CD8-positive, alpha-beta memory T cell (primary cell): ENCODE measurements at places on chromosomes 5 and 9.

- no peak for DNase-seq
Measured at GRCh38 chr9:83434254-83434653, 103.9 kb downstream of the FRMD3 start.

GRCh38 chr9:69122549-69123141 is 51.4 kb upstream of the TJP2 start:
- no peak for DNase-seq

DNA sequence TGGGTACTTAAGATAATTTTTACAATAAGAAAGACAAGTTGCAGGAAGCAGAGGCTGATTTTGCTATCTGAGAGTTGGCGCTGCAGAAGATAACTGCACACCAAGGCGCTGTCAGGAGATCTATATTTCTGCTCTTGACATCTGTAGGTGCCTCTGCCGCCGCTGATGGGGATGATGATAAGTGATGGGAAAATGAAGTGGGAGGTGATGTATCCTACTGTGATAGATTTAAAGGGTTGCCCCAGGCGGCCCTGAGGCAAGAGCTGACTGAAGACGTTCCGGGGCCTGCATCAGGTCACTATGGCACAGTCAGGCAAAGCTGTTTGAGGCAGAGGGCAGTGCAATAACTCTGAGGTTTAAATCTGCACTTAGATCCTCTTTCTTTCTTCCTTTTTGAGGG is 78.1 kb downstream of the SNCAIP start:
- no peak for DNase-seq

GRCh38 chr5:10482791-10483530 is 41.3 kb downstream of the ROPN1L start:
- DNase-seq: no peak

GRCh38 chr5:59587489-59588337 is 305.8 kb downstream of the PDE4D start:
- peak; percentile 3 for DNase-seq

DNA sequence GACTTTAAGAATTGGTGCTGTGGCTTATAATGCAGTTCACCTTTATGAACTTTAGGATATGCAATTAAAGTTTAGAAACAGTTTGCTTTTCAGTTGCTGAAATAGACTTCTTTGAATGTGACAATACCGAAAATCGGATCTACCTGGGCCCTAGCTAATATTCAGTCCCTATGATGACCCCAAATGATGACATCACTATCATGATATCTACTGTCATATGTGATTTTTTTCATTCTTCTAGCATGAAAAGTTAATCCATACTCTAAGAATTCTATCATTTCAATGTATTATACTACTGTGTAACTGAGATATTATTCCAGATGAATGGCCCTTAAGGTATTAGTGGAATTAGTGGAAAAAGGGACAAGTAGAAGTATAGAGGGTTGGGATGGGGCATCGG is 487.2 kb upstream of the TUSC1 start:
- DNase-seq: no peak

- DNase-seq: no peak
Measured at GRCh38 chr5:154375329-154376008, 70.3 kb upstream of the SAP30L start.

DNA sequence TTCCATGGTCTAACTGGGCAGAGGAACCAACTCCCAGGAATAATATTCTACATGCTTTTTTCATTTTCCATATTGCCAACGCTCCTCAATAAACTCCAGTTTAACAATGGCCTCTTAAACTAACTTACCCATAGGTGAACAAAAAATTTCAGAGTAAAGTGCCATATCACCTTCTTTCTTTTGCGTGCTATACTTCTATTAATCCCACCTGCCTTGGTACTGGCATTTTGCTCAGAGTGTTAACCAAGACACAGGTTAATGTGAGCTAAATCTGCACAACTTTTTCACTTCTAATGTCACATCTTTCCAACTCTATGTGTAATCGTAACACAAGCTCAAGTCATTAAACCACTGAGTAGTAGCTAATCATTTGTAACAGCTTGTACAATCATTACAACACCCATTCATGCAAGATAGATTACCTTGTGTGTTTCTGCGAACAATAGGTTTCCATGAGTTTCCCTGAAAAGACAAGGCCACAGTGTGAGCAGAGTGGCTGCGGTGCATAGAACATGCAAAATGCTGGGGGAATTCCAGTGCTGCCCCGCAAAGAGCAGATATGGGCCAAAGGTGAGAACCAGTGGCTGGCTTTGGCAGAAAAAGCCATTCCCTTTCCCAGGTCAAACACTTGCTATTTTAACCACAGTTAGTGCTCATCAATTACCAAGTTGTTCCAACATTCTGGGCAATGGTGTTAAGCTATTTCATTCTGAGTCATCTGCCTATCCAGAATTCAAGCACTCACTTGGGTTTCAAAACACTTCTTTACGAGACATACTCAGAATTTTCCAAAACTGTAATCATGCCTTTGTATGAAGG is 42.8 kb downstream of the TIMD4 start:
- DNase-seq: peak; percentile 17

GRCh38 chr9:129414993-129415941 is 205.6 kb downstream of the C9orf50 start:
- no peak for DNase-seq

DNA sequence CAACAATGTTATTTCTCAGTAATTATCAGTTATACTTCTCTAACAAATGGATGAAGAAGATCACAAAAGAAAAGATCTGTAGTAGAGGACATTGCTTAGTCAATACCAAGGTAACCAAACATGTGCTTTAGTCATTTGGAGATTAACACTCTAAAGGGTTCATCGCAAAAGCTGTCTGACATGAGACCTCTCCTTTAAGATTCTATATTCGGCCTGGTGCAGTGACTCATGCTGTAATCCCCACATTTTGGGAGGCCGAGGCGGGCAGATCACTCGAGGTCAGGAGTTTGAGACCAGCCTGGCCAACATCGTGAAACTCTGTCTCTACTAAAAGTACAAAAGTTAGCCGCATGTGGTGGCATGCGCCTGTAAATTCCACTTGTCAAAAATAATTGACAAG is 18.3 kb upstream of the CKMT2 start:
- DNase-seq: no peak

DNA sequence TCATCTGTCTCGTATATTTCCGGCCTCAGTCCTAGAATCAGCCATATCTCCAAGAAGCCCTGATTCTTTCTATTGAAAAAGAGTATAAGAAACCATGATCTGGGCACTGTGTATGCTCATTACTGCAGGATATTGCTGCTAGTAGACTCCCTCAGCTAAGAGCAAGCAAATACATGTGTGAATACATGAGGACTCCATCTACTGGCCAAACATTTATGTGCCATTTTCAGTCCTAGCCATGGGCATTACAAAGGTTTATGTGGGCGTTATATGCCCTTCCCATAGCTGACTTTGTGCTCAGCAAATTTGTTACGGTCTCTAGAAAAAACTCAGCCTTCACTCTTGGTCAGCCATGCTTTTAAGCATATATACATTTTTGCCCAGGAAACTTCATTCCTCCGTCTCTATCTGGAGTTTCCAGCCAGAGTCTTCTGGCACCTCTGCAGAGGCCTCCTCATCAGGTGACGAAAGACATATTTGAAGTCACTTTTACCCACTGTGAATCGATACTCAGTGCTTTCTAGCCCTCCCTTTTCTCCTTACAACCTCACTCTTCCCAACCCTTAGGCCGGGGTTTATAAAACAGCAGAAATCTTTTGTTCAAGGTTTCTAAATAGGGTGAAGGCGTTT is 1495.6 kb upstream of the CDH6 start:
- DNase-seq: no peak

DNA sequence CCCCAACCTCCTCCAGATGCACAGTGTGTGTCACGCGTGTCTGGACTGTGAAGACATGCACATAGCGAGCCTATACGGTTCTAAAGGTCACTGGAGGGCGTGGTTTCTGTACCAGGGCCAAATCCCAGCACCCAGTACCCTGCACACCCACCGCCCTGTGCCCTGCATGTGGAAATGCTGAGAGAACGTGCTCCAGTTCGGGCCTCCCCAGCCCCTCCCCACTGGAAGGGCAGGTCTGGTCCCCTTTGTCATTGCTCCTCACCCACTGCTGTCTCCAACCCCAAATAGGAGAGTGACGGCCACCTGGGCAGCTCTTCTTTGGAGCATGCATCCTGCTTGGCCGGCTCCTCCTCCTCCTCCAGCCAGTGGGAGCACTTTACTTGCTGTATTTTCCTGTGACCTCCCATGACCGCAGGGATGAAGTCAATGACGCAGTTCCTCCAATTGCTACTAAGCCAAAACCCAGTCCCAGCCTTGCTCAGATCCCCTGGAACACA is 116.7 kb downstream of the WNK2 start:
- no peak for DNase-seq

- no peak for DNase-seq
Measured at GRCh38 chr9:111876179-111876578, 20.4 kb upstream of the UGCG start.

DNA sequence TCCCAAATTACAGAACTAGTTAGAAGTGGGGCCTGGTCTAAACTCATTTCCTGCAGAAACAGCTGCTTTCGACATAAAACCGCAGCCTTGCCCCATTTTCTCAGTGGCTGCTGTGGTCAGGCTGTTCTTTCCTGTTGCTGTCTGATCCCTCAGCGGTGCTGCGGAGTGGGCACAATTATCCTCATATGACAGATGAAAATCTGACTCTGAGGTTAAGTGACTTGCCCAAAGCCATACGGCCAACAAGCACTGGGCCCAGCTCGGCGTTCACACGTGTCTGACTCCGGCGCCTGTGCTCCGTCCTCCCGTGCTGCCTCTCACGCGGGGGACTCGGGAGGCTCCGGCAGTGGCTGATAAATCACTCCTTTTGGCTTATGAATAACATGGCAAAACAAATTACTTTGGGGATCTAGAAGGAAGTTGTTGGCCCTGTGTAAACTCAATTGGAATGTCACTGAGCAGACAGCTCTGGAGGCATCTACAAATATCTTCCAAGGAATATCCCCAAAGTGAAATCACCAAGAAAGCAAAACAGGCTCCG is 142.6 kb upstream of the LMX1B start:
- DNase-seq: peak; percentile 60

- DNase-seq: no peak
Measured at GRCh38 chr9:113763429-113763828, 112.7 kb upstream of the ZNF618 start.

DNA sequence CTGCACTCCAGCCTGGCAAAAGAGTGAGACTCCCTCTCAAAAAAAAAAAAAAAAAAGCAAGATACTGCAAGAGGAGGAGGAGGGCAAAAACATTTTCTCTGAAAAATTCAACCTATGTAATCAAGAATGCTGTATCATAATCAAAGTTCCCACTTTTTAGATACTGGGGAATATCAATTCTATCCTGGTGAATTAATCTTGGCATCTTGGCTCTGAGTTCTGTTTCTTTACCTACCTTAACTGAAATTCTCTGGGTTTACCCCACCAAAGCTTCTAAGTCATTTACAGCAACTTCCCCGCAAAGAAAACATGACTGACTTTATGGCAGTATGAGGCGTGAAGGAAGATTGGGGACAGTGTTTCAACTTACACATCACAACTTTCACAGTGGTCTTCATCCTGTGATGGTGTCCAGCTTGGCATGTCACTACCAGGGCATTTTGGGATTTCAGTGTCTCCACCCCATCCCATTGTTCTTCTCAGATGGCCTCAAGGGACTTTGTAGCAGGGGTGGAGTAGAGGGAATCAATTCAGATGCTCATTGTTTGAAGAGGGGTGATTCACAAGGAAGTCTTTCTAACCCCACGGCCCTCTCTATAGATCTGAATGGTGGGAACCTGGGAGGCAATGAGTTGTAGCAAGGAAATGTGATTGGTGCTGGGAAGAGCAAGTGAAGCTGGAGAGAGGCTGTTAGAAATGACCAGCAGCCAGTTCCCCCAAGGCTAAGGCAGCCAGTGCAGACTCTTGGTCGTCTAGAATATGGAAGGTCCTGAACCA is 130.5 kb downstream of the SCAMP1 start:
- no peak for DNase-seq

DNA sequence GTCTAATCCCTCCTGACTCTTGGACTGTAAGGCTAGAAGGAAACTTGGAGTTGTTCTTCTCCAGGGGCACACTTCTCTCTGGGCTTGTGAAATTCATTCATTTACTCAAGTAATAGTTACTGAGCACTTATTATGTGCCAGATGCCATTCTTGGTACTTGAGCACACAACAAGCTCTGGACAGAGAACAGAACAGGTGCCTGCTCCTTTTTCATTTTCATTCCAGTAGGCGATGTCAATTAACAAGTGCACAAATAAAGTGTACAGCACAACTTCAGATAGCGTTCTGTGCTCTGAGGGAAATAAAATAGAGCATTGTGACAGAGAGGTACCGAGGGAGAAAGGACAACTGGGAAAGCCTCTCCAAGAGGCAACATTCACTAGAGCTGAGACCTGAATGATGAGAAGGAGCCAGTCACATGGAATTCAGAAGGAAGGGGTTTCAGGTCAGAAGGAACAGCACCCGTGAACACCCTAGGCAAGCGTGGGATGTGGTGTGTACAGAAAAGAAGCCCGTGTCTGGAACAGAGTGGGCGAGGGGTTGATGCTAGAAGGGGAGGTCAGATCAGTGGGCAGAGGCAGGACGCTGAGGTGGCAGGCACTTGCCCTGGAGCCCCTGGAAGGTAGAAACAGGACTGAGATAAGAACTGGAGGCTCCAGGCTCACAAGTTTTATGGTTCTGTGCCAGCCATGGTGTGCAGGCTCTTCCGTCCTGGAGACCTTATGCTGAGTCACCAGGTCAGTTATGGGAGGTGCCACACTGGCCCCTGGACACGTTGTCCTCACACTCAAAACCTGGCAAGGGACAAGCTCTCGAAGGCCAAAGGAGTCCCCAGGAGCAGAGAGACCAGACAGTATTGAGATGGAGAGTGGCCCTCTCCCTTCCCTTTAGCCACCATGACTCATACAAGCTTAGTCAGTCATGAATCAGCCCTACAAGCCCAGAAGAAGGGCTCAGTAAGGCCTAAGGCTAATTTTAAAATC is 7.2 kb upstream of the ABLIM3 start:
- DNase-seq: no peak
